ENCODE measurements at places on chromosomes 11 and 22.

DNA sequence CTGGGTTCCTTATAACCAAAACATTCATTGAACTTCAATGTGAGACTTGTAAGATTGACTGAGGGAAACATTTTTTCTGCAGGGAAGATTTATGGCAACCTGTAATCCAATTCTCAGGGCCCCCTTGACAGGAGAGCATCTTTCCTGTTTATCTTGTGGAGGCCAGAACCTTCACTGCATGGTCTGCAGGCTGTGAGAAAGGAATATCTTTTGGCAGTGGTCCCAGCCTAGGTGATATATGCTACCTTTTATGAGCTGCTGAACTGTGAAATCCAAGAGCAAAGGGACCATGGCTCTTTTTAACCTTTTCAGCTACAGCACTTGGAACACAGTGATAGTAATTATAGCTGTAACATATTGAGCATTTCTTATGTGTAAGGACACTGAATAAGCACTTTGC lies 590.2 kb upstream of the B3GAT1 start:
- DNase-seq, result peak; percentile 39

- DNase-seq, result no peak
Measured at GRCh38 chr11:44157019-44157418, 61.5 kb downstream of the EXT2 start.

GRCh38 chr22:32617271-32617670 lies 142.7 kb downstream of the FBXO7 start:
- DNase-seq, result no peak

DNA sequence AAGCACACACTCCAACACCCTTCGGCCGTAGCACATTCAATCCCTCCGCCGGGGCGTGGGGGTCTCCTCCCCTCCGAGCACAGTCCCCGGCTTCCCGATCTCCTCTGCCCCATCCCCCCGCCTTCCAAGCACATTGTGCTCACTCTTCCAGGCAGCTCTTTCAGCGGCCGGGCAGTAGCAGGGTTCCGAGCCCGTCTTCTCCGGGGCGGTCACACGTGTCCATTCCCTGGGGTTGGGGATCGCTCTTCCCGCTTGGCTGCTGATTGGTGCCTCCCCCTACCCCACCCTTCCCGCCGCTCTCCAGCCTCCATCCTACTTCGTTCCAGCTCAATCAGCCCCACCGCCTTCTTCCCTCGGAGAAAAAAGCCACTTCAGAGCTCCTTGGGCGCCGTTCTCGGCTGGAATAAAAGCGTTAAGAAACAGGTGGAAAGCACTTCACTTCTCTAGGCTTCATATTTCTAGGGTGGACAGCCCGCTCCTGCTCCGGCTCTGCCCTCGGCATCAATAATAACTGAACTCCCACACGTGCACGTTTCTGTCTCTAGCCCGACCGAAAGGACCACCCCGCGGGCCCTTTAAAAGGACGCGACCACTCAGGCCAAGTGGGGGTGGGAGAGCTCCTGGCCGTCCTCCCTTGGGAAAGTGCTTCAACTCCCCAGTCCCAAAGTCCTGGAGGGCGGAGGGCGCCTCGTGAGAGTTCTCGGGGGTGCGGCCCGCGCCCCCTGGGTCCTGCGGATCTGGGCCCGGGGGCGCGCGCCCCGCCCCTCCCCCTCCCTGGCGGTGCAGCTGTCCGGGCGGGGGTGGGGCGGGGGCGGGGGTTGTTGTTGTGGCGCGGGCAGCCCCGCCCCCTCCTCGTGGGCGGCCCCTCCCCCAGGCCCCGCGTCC lies 464 bp upstream of the CECR2 start:
- DNase-seq, result peak; percentile 75

DNA sequence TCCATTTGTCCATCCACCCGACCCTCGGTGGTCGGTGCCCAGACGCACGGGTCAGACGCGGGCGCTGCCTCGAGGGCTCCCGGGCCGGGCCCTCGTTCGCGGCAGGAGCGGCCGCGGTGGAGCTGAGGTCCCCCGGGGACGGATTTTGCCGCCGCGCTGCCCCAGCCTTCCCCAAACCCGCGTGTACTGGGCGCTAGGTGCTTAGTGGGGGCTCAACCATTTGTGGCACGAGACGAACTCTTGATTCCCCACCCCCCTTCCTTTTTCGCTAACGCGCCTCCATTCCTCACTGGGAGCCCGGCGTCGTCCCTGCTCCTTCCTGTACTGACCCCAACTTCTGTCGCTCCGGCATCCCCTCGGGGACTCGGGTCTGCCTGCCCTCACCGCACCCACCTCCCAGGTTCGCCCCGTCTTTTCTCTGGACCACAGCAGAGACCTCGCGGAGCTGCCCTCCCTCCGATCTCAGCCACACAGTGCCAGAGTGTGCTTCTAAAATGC lies 789 bp upstream of the CBX7 start:
- DNase-seq, result no peak

GRCh38 chr22:39179841-39180335 lies 27.4 kb upstream of the CBX7 start:
- DNase-seq, result no peak

GRCh38 chr11:93225662-93226061 lies 27.9 kb upstream of the SLC36A4 start:
- DNase-seq, result peak; percentile 86

- DNase-seq, result no peak
Measured at GRCh38 chr11:17776212-17776875, 41.8 kb downstream of the KCNC1 start.

DNA sequence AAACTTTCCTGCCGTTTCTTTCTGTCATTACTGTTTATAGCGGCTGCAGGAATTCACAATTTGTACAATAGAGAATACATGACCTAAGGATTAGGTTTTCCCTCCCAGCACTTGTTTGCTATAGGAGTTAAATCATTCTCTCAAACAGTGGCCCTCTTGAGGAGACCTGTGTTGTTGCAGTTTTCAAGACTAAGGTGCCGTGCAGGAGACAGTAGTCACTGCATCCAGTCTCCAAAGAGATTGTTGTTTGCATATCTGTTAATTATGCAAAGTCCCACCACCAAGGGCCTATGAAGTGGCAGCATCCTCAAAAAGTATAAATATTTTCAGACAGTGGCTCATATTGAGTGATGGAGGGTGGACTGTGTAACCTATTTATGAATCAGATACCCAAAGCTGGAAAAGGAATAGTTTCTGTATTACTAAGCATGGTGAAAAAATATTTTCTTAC lies 2.3 kb downstream of the PRSS23 start:
- DNase-seq, result peak; percentile 89

GRCh38 chr11:103528046-103528445 lies 418.8 kb downstream of the DYNC2H1 start:
- no peak for DNase-seq

DNA sequence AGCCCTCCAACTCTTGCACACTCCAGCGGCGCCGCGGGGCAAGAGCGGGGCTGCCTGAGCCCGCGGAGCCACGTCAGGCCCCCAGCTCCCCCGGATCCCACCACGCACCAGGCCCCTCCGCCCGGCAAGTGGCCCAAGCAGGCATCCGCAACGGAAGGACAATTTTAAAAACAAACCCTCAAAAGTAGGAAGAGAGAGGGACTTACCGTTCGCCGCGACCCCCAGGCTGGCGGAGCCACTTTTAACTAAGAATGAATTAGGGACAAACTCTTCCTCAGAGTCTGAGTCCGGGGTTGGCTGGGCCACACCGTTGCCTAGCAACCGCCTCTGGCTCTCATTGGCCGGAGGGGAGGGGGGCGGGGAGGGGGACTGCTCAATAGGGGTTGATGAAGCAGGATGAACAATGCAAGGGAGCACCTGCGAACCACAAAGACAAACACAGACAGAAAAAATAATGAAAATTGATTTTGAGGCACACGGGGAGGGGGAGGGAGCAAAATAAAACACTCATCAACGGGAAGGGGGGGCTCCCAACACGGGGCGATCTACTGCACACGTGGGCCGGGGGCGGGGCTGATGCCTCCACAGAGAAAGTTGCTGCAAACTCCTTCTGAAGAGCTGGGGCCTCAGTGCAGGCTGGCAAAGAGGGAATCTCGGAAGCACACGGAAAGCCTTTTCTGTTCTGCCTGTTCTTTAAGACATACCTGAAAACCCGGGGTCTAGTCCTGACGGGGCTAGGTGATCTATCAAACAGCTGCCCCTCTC lies 387.5 kb upstream of the NARS2 start:
- DNase-seq, result peak; percentile 42

DNA sequence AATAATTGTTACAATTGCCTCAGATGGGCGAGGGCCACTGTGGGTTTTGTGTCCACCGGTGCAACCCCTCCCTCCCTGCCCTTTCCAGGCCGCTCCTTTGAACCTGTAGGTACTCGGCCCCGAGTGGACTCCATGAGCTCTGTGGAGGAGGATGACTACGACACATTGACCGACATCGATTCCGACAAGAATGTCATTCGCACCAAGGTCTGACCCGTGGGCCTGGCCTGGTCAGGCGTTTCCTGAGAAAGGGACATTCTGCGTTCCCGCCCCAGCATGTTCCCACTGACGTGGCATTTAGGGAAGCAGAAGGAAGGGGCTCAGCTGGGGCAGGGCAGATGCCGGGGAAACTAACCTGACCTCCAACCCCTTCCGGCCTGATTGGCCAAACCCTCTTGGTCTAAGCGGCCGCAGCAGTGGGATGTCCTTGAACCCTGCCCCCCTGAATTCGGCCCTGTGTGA lies 10.1 kb downstream of the SIDT2 start:
- no peak for DNase-seq

GRCh38 chr22:32164075-32164860 lies 5.2 kb upstream of the C22orf42 start:
- no peak for DNase-seq

DNA sequence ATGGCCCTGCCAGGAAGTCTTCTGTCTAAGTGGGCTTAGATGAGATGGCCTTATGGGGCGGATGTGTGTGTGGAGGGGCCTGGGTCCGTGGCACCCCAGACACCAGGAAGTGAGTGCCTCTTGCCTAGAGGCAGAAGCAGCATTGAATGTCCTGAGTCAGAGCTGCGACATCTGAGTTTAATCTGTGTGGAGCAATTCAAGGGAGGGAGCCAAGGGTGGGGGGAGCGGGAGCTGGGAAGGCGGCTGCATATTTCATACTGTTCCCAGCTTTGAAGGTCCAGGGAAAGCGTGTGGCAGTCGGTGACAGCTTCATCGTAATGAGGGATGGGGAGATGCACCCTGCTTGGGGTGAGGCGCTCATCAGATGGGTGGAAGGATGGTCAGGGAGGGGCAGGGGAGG lies 73.5 kb upstream of the THY1 start:
- DNase-seq, result no peak

DNA sequence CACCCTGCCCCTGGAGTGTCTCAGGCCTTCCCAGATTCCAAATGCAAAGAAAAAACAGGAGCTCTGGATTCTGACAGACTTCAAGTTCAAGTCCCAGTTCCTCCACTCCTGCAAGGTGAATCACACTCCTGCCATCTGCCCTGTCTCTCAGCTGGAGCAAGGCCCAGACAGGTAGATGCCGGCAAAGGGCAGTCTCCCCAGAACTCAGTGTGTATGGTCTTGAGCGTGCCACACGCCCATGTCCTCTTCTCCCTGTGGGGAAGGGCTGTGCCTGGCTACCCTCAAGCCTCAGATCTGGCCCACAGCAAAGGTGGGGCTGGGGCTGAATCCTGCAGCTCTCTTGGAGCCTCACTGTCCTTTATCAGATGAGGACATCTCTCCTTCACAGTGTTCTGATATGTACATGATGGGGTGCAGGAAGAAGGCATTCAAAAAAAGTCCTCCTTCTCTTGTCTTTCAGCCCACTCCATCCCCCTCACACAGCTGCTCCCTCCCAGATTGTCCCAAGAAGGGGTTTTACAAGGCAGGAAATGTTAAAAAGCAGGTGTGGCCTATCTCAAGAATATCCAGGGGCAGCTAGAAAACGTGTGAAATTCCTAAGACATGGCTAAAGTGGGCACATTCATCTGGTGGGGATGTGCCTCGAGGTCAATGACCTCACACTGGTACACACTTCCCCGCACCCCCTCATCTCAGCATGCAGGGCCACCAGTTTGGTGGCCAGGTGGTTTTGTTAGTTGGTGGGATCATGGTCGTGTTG lies 27.7 kb upstream of the ARFGAP3 start:
- DNase-seq, result no peak

- no peak for DNase-seq
Measured at GRCh38 chr11:17268902-17269301, 7.6 kb upstream of the NUCB2 start.

DNA sequence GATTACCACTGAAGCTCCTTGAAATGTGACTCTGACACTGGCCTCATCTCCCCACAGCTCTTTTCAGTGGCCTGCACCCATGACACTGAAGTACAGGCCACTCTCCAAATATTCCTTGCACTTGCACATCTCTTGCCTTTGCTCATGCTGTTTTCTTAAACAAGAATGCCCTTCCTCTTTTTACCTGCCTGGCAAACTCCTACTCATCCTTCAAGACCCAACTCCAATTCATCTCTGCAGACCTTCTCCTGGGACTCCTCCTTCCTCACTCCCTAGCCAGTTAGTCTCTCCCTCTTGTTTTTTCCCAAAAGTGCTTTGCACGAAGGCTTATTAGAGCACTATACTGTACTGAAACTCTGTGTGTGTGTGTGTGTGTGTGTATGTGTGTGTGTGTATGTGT lies 2.6 kb downstream of the KCNE3 start:
- DNase-seq, result no peak

DNA sequence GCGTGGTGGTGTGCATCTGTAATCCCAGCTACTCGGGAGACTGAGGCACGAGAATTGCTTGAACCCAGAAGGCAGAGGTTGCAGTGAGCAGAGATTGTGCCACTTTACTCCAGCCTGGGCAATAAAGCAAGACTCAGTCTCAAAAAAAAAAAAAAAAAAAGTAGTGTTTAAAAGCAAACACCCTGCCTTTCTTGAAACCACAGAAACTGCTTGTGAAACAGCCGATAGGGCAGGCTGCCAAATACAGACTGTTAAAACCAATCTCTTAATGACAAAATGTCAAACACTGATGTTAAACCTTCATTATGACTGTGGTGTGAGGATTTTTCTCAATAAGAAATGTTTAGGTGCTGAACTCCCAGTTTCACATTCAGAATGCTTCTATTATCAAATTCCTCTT lies 27.3 kb downstream of the MARK2 start:
- DNase-seq, result no peak

- DNase-seq, result no peak
Measured at GRCh38 chr11:1785749-1786413, 22.2 kb upstream of the CTSD start.

GRCh38 chr11:128929468-128929867 lies 13.2 kb downstream of the TP53AIP1 start:
- DNase-seq, result no peak

- no peak for DNase-seq
Measured at GRCh38 chr11:16395601-16396000, 39.3 kb upstream of the SOX6 start.

GRCh38 chr11:120816711-120817110 lies 207.2 kb upstream of the TBCEL start:
- DNase-seq, result no peak

GRCh38 chr22:41360126-41360525 lies 21.6 kb upstream of the TEF start:
- DNase-seq, result no peak

DNA sequence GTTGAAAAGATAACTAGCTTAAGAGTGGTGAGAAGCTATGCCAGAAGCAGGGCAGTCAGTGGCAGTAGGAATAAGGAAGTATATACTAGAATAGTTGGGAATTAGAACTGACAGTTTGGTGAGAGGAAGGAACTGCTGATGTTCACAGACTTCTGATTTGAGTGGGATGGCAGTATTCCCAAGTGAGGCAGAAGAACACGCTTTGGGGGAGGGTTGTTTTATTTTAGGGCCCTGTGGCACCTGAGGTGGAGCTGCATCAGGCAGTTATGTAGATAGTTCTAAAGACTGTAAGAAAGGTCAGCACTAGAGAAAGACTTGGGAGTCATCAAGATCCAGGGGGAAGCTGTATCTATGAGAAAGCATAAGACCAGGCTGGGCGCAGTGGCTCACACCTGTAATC lies 66.3 kb upstream of the TNRC6B start:
- no peak for DNase-seq

GRCh38 chr22:42269432-42270175 lies 849 bp downstream of the TCF20 start:
- DNase-seq, result peak; percentile 87

- DNase-seq, result peak; percentile 85
Measured at GRCh38 chr11:952406-953385, 27.0 kb downstream of the AP2A2 start.
